A172 (cell line): ENCODE measurements at places on chromosomes 11 and 22. TPM values are rescaled to one million over a fixed set of nuclear protein-coding genes. Genes with fewer than 3 reads are reported as not detected.

GRCh38 chr11:123045101-123045500 lies 16.8 kb downstream of the HSPA8 start:
- DNase-seq = no peak

DNA sequence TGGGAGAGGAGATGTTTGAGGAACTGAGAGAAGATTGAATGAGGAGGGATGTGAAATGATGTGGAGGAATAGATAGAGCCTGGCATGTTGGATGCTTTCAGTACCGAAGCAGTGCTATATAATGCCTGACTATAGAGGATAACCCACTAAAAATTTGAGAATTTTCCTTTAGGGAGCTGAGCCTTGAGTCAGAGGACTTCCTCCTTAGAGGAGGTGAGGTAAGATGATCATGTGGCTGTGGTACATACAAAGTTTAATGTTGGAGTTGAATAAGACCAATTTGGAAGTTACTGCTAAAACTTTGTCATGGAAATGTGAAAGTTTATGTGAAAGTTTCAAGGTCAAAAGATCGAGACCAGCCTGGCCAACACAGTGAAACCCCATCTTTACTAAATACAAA lies 66.9 kb downstream of the YAP1 start:
- no peak for DNase-seq

DNA sequence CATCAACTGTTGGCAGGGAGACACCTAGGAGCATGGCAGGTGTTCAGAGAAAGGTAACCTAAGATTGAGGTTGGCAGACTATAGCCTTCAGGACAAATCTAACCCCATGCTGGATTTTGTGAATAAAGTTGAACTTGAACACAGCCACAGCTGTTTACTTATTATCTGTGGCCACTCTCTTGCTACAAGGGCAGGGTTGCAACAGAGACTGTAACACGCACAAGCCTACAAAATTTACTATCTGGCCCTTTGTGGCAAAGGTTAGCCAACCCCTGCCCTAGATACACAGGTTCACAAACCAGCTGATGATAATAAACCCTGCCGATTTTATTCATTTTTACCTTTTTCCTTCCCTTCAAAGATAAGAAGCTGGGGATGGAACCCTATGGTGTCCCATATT lies 2.5 kb downstream of the THYN1 start:
- DNase-seq = no peak

- DNase-seq = peak; percentile 86
Measured at GRCh38 chr22:37328017-37328416, 45.7 kb downstream of the CYTH4 start.

DNA sequence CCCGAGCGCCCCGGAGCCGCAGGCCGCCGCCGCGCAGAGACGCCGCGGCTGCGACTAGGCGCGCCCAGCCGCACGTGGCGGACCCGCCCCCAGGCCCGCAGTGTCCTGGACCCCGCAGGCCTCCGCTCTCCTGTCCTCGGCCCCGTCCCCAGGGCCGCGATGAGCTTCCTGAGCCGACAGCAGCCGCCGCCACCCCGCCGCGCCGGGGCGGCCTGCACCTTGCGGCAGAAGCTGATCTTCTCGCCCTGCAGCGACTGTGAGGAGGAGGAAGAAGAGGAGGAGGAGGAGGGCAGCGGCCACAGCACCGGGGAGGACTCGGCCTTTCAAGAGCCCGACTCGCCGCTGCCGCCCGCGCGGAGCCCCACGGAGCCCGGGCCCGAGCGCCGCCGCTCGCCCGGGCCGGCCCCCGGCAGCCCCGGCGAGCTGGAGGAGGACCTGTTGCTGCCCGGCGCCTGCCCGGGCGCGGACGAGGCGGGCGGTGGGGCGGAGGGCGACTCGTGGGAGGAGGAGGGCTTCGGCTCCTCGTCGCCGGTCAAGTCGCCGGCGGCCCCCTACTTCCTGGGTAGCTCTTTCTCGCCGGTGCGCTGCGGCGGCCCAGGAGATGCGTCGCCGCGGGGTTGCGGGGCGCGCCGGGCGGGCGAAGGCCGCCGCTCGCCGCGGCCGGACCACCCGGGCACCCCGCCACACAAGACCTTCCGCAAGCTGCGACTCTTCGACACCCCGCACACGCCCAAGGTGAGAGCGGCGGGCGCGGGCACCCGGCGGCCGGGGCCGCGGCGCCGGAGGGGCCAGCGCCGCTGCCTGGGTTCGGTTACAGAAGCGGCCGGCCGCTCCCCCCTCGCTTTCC lies 528 bp downstream of the WEE1 start:
- DNase-seq = no peak

The NXPE2 gene
- total RNA-seq = not detected in 2 replicates

DNA sequence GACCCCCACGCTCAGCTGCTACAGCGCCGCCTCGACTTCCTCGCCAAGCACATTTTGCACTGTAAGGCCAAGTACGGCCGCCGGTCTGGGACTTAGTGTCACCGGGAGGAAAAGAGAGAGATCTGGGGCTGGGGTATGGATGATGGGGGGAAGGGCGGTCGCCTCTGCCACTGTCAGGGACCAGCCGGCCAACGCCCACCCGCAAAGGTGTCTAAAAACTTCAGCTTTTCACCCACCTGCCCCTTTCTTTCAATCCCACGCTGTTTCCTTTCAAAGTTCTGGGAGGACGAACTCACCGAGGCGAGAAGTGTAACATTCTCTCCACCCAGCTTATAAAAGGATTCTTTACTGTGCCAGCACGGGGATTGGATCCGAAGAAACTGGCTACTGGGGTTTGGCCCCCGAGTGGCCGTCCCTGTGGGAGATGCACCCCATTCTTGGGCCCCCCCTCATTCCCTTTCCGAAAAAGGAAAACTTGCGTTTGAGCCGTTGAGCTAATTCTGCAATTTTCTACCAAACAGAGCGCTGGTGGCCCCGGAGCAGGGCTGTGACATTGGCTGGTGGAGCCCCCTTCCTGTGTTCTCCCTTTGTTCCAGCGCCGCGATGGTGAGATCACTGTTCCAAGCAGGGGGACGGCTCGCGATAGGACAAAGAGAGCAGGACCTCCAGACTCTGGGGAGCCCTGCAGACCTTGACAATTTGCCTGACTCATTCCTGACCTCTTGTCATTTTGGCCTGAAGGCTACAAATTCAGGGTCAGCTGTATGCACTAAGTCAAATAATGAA lies 1.8 kb downstream of the FJX1 start:
- DNase-seq = peak; percentile 58

- peak; percentile 53 for DNase-seq
Measured at GRCh38 chr11:123174196-123175183, 20.6 kb downstream of the CLMP start.

DNA sequence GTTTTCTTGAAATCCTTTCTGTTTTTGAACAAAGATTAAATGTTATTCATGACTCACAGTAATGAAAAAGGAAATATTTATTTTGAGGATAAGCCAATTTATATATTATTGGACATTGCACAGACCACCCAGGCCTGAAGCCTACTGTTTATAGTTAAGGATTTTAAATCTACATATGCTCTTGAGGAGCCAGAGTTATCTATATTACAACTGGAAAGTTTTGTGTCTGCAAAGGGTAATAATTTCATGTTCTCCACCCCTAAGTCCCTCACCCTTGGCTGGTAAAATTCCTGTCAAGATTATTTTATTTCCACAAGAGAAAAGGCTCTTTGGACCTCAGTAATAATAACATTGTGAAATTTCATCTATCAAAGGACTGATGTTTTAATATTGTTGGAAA lies 228.2 kb downstream of the TMEM135 start:
- no peak for DNase-seq

DNA sequence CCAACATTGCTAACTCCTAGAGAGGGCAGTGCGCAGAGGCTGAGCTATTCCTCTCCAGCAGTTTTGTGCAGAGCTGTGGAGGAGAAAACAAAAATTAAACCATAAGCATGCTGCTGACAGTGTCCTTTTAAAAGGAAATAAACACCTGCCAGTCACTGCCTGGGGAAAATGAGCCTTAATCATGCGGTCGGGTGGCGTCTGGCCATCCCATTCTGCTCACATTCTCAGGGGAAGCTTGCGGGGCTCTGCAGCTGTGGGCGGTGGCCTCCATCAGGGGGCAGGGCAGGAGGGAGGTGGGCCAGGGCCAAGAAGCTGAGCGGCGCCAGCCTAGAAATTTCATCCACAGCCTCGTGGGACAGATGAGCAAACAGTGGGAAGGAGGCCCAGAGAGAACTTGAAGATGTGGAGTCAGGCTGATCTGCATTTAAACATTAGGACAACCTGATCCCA lies 71.0 kb upstream of the TP53I11 start:
- no peak for DNase-seq

GRCh38 chr22:28230671-28231070 lies 311.6 kb upstream of the PITPNB start:
- DNase-seq = no peak

DNA sequence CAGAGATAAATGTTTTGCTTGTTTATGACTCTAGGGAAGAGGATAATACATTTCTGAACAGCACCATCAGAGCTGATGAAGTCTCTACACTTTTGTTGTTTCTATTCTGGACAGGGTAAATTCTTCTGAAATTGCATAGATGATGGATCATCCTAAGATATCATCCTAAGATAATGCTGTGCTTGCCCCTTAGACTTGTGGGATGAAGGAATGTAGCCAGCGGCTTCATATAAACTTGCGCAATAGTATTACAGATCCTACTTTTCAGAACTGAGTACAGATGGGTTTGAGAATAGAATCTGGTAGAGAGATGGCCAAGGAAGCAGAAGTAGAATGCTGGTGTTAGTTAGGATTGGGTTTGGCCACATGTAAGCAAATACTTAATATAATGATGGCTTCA lies 61.0 kb downstream of the NCAM1 start:
- no peak for DNase-seq

DNA sequence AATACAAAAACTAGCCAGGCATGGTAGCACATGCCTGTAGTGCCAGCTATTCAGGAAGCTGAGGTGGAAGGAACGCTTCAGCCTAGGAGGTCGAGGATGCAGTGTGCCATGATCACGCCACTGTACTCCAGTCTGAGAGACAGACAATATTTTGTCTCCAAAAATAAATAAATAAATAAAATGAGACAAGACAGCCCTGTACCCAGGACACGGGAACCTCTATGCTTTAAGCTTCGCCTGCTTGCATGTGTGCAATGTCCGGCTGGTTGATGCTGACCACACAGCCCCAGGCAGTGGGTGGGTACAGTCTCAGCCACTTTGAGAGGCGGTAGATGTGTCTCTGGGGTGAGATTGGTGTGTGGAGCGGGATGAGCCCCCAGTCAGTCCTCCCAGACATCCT lies 52.0 kb upstream of the MPEG1 start:
- DNase-seq = no peak

GRCh38 chr11:65505466-65506289 lies 6.8 kb downstream of the MALAT1 start:
- no peak for DNase-seq

DNA sequence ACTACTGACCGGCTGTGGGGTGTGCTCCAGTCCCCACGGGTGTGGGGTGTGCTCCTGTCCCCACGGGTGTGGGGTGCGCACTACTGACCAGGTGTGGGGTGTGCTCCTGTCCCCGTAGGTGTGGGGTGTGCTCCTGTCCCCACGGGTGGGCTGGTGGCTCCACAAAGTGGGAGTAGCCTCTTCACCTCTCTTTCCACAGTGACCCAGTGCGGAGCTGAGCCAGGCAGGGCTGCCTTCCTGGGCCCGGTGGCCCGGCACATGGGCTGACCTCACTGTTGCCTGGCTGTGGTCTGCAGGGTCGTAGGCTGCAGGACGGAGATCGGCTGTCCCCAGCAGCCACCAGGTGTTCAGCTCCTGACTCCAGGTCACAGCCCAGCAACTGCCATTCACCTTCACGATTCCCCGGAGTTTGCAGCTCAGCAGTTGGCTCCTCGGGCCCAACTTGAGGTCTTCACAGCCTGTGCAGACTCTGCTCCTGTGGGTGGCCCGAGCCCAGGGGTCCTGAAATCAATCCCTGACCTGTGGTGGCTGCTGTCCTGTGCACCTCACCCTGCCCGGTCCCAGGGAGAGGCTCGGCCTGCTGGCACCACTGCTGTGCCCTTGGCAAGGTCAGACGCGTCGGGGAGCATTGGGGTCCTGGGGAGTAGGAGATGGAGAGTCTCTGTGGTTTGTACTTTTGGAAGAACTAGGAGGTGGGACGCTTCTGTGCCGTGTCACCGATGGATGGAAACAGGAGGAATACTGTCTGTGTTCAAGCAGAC lies 414.3 kb downstream of the TBC1D22A start:
- DNase-seq = no peak

The OR2D2 gene
- total RNA-seq = not detected in 2 replicates

The MCM5 gene
- total RNA-seq = 87.7 and 165 TPM in 2 replicates

DNA sequence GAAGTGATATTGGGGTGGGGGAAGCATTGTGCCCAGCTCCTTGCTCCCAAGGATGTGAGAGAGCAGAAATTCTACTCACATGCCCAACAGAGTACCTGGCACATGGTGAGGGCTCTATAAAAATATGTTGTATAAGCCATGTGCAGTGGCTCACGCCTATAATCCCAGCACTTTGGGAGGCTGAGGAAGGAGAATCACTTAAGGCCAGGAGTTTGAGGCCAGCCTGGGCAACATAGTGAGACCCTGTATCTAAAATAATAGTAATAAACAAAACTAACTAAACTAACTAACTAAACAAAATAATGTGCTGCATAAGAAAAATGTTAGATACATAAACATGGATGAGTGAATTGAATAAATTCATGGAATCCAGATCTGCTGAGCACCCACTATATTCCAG lies 33.2 kb upstream of the LRRC32 start:
- DNase-seq = no peak

DNA sequence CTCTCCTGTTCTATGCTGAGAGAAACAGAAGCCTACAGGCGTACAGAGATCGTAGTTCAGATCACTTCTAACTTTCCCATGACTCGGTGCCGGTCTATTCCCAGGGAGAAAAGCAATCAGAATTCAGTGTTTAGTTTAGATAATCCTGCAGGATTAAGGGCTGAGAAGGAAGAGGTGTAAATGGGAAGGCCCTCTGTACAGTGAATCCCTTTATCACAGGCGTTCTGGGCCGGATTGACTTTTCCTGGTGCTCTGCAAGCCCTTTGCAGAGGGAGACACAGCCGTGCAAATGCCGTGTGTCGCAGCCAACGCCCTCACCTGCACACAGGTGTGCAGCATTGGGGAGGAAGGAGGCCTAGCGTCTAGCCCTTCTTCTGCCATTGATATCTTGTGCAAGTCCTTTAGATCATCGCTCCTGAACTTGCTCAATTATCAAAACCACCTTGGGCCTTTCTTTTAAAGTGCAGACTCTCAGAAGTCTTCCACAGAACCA lies 90.6 kb downstream of the DSCAML1 start:
- DNase-seq = no peak

DNA sequence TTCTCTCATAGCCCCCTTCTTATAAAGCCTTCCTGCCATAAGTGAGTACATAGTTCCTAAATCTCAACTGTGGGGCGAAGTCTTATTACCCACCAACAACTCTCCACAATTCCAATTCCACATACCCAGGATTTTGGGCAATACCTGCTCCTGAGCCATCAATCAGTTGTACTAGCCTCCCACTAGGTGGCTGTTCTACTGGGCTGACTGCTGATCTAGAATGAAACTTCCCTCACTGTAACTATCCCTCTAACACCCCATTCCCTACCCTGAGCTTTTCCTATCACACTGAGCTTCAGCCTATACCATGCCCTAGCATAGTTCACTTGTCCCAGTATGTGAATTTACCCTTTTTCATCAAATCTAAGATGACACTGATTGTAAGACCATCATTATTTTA lies 52.5 kb downstream of the RRAS2 start:
- no peak for DNase-seq
